ENCODE measurements at places on chromosomes 16 and 17.
A peak's percentile ranks its signal among the peaks of the same experiment; 100 is the strongest.

GRCh38 chr16:1272453-1273198 is 16.8 kb downstream of the TPSD1 start:
- no peaks in the 10 kb centered on the region for H3K36me3 ChIP-seq
- no peaks in the 10 kb centered on the region for H3K4me1 ChIP-seq
- no peak overlapping the region for H3K4me3 ChIP-seq
- DNase-seq, result no peak
- no peak overlapping the region for H3K27ac ChIP-seq
- peaks cover 6% of the 10 kb centered on the region for H3K27me3 ChIP-seq

- DNase-seq, result no peak
- H3K27ac ChIP-seq, result no peak overlapping the region
- no peaks in the 10 kb centered on the region for H3K4me1 ChIP-seq
- H3K4me3 ChIP-seq, result no peak overlapping the region
Measured at GRCh38 chr17:72470121-72470705, 349.4 kb downstream of the SOX9 start.

- H3K4me1 ChIP-seq, result peaks cover 8% of the 10 kb centered on the region
- no peak overlapping the region for H3K27ac ChIP-seq
- H3K27me3 ChIP-seq, result no peaks in the 10 kb centered on the region
- no peak overlapping the region for H3K4me3 ChIP-seq
- peaks cover 32% of the 10 kb centered on the region for H3K36me3 ChIP-seq
Measured at GRCh38 chr17:28366605-28367004, 1.6 kb upstream of the SEBOX start.

DNA sequence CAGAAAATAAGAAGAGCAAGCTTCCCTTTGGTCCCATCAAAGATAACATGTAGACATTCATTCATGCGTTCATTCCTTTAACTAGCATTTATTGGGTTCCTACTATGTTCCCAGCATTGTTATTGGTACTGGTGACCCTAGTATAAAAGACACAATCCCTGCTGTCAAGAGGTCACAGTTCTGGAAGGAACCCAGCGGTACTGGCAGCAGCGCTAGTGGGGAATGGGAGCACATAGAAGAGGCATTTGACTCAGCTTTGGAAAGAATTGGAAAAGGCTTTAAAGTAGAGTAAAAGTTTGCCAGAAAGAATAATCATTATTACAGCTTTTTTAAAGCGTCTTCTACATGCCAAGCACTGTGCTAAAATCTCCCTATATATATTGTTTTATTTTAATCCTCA is 41.7 kb upstream of the NF1 start:
- no peak overlapping the region for H3K4me3 ChIP-seq
- H3K27me3 ChIP-seq, result no peaks in the 10 kb centered on the region
- H3K4me1 ChIP-seq, result peaks cover 12% of the 10 kb centered on the region
- H3K27ac ChIP-seq, result no peak overlapping the region
- DNase-seq, result no peak
- no peaks in the 10 kb centered on the region for H3K36me3 ChIP-seq

DNA sequence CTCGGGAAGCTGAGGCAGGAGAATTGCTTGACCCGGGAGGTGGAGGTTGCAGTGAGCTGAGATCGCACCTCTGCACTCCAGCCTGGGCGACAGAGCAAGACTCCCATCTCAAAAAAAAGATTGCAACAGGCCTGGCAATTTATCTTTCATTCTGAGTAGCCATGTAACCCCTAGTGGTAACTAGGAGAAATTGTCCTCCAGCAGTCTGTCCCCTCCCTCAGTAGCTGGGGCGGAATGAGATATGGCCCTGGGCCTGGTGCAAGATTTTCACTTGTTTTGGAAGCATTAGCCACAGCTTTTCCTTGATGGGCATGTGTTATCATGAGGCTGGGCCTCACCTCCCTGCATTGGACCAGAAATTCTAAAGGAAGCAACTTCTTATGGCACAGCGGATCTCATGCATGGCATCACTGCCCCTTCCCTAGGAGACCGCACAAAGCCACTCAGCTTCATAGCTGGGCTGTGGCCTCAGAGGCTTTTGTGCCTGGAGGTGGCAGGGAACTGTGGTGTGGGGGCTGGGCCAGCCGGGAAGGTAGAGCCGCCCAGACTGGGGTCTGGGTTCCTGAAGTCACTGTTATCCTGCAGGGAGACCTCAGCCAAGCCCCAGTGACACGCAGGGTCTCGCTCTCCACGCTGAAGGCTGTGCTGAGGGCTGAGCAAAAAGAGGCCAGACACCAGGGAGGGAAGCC is 13.4 kb downstream of the NATD1 start:
- DNase-seq, result peak; percentile 44
- H3K4me3 ChIP-seq, result no peak overlapping the region
- H3K27ac ChIP-seq, result no peak overlapping the region
- H3K36me3 ChIP-seq, result no peaks in the 10 kb centered on the region
- peaks cover 27% of the 10 kb centered on the region for H3K4me1 ChIP-seq

DNA sequence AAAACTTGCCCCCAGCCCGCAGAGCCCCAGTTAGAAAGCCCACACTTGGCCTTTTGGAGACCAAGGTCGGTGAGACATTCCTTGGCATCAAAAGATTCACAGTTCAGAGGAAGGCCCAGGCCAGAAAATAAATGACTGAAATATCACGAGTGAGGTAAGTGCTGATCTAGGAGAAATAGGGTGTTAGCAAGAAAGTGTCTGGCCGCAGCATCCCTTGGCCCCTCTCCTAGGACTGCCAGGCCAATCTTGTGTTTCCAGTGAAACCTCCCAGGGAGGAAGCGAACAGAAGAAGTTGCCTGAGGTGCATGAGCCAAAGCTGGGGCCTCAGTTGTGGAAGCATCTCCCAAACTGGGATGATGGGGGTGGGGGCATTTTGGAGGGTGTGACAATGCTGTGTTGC is 22.5 kb upstream of the NSMCE1 start:
- no peak overlapping the region for H3K4me3 ChIP-seq
- no peak for DNase-seq
- H3K27me3 ChIP-seq, result no peaks in the 10 kb centered on the region
- no peaks in the 10 kb centered on the region for H3K4me1 ChIP-seq

DNA sequence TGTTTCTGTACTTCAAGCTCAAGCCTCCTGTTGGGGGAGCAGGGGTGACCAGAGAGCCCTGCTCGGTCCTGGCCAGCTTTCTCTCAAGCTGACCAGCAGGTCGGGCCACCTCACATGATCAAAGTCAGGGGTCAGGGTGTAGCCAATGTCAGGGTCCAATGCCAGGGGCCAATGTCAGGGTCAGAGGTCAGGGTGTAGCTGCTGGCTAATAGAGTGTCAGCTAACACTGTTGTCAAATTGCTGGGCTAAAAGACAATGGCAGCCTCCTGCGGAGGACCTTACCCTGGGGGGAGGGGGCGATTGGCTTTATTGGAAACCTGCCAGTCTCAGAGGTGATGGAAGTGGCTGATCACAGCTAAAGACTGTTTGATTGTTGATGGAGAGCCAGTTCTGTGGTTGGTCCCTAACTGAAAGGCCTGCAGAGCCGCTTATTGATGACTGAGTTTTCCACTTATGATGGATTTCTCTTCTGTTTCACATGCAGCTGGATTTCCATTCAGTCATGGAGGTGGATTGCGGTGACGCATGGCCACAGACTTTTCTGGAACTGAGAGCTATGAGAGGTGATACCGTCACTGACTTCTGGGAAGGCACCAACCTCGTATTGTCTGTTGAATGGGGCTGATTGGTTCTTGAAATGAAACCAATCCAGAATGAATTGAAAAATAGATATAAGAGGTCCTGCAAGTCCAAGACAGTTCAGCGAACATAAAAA is 97.4 kb upstream of the ZFHX3 start:
- H3K4me3 ChIP-seq, result no peak overlapping the region
- no peak overlapping the region for H3K27ac ChIP-seq
- peaks cover 9% of the 10 kb centered on the region for H3K4me1 ChIP-seq
- H3K27me3 ChIP-seq, result no peaks in the 10 kb centered on the region
- no peaks in the 10 kb centered on the region for H3K36me3 ChIP-seq
